ENCODE measurements at places on chromosomes 2 and 18.

- no peak for DNase-seq
Observed at GRCh38 chr2:172428832-172429210, 1.4 kb downstream of the ITGA6 start.

- DNase-seq, result no peak
Observed at GRCh38 chr2:28904295-28904694, 9.8 kb downstream of the WDR43 start.

DNA sequence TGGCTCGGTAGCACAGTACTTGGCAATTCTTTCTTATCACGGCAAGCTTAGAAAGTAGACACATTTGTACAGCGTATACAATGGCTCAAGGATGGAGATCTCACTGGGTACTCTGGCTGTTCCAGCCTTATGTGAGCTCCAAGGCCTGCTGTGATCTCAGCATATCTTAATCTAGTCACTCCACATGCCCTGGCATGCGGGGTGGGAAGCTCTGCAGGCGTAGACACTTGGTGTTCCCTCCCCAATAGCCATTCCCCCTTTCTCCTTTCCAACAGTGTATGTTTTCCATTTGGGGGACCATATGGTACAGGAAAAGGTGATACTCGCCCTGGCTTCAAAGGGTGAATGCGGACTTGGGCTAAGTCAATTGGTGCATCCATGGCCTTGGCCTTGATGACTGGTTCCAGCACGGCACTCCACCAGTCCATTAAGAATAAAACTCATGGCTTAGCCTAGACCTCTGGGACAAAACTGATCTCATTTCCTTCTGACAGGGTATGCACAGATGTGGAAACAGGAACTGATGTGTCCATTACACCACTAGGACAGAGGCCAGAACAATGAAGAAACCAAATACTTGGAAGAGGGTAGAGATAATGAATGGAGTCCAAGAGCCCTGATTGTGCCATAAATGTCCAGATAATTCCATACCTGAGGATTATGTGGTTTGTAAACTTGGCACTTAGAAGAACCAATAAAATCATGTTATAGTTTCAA, 28.4 kb downstream of the TGIF1 start:
- no peak for DNase-seq

DNA sequence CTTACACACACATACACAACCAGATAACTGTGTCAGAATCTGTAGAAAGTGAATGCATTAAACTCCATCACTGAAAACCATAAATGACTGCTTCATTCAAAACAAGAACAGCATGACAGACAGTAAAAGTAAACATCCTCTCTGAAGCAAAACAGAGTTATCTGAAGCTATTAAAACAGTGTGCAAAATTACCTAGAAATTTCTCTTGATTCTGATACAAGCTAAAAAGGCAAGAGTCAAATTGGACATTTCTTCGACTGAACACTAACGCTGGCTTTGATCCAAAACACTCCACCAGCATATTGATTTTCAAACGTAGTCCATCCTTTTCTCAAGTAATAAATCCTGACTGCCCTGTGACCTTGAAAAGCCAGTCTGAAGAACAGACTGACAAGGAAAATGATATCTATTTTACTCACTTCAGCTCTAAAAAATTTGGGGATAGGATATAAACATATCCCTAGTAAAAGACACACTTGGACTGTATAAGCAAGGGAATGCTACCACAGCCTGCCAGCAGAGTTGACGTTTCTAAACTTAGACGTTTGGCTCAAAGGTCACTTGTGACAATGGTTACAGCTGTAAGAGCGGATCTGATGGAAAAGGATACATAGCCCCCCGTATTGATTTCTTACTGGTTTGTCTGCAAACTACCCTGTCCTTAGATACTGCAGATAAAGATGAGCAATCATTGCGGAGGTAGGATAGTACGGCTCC, 128.9 kb upstream of the ITGB6 start:
- DNase-seq, result no peak

GRCh38 chr18:21996351-21996826, 173.0 kb upstream of the GATA6 start:
- no peak for DNase-seq

DNA sequence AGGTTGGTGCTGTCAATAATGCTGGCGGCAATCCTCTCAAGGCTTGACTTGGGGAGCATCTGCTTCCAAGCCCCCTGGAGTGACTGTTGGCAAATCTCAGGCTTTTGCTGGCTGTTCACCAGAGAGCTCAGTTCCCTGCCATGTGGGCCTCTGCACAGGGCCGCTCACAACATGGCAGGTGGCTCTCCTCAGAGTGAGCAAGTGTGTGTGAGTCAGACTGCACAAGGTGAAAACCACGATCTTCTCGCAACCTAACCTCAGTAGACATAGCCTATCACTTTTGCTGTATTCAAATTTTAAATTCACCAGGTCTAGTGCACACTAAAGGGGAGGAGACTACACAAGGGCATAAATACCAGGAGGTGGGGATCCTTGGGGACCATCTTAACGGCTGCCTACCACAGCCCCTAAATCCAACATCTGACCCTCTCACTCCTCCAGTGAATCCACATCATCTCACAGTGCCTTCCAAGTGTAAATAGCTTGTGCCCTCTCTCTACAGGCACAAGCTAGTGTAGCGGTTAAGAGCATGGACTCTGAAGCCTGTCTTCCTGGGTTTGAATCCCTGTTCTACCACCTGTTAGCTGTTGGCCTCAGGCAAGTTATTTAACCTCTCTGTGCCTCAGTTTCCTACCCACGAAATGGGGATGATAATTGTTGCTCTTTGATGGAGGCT, 187.7 kb upstream of the CXCR4 start:
- peak; percentile 68 for DNase-seq

- DNase-seq, result no peak
Observed at GRCh38 chr2:3940661-3941060, 237.3 kb downstream of the DCDC2C start.

GRCh38 chr2:130259594-130259993, 61.4 kb upstream of the TUBA3E start:
- DNase-seq, result no peak

- DNase-seq, result no peak
Observed at GRCh38 chr2:67309281-67309680, 87.9 kb upstream of the ETAA1 start.

DNA sequence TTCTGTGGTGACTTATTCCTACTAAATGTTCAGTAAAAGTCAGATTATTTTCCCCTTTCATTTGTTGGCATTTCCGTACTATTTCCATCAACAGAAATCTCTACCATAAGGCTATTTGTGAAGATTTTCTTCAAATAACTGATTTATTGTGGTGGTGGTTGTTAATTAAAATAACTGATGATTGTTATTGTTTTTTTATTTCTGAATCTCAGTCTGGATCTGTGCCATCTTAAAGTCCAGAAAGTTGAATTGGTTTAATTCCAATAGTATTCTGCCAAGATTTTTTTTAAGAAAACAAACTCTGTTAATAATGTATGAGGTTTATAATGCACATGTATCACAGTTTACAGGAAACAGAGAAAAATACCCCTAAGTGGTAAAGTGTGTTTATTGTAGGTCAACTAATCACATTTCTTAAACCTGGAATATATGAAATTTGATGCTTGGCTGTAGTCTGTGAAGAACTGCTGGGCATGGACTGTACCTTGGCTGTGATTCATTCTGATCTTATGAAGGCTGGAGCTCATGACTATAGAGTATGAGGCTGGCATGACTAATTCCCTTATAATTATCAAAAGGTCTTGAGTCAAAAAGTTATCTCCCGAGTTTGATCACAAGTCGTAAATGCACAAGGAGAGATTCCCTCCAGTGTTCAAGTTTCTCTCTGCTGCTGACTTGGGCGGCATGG, 134.2 kb upstream of the RND3 start:
- DNase-seq, result no peak

DNA sequence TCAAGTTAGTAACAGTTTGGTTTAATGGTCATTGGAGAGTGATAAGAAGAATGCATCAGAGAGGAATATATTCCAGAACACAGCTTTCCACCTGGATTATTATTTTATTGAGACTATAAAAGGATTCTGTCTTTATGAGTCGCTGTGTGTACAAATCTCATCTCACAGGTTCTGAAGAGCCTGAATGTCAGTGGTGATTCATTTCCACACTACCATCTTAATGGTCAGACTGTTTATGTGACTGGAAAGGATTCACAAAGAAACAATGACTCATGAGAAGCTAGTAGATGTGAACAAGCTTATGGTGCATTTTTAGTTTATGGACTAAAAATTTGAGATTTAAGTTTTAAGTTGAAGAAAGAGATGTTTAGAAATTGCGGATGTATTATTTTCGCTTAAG, 685.4 kb upstream of the NRXN1 start:
- no peak for DNase-seq

DNA sequence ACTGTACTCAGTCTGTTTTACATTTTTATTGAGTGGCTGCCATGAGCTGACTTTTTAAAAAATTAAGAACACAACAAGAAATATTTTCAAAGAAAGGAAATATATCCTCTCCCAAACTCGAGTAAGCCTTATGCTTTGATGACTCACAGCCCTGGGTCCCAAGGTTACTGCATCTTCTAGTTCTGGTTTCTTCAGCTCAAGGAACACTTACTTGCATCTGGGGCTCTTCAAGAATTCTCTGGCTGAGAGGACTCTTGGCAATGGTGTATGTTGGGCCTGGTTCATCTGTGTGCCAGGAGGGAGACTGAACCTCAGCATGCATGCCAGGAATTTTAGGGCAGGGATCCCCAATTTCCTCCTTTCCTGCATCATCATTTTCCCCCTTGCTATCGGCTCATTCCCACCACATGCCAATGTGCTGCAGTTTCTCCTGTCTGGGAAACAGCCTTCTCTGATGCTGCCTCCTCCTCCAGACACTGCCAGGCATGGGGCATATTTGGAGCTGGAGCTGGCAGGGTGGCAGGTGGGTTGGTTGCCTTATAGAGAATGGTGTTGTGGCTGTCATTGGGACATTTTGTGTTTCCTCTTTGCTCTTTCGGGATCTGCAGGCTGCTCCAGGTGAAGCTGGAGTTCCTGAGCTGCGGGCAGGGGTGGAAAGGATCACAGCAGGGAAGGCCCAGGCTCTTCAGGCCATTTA, 192.2 kb upstream of the HS6ST1 start:
- no peak for DNase-seq

Measured in T-helper 2 cell treated with Interferon-gamma antibody and Interleukin-4, amounts not matched to agents 5 μg/mL and 100 μg/mL, for 36 hours (primary cell).